ENCODE measurements at places on chromosomes 12 and 14.

GRCh38 chr12:79521576-79521975 lies 169.2 kb downstream of the PAWR start:
- DNase-seq, result no peak

DNA sequence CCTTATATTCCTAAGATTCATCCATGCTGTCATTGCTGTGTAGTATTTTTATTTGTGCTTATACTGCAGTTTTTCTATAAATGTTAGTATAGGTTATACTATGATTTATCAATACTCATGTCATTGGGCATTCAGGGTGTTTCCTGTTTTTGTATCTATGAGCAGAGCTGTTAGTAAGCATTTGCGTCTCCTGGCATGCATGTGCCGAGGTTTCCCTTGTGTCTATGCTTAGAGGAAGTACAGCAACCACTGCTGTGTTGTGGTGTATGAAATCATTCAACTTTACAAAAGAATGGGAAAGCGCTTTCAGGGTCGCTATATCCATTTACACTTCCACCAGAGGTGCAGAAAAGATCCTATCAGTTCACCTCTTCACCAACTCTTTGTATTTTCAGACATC lies 122.7 kb downstream of the RGS6 start:
- DNase-seq, result no peak

- no peak for DNase-seq
Observed at GRCh38 chr12:126247936-126248335, 1182.7 kb downstream of the AACS start.

- no peak for DNase-seq
Observed at GRCh38 chr12:27207615-27208413, 36.3 kb upstream of the STK38L start.

GRCh38 chr14:48937541-48938195 lies 648.5 kb downstream of the RPS29 start:
- no peak for DNase-seq

DNA sequence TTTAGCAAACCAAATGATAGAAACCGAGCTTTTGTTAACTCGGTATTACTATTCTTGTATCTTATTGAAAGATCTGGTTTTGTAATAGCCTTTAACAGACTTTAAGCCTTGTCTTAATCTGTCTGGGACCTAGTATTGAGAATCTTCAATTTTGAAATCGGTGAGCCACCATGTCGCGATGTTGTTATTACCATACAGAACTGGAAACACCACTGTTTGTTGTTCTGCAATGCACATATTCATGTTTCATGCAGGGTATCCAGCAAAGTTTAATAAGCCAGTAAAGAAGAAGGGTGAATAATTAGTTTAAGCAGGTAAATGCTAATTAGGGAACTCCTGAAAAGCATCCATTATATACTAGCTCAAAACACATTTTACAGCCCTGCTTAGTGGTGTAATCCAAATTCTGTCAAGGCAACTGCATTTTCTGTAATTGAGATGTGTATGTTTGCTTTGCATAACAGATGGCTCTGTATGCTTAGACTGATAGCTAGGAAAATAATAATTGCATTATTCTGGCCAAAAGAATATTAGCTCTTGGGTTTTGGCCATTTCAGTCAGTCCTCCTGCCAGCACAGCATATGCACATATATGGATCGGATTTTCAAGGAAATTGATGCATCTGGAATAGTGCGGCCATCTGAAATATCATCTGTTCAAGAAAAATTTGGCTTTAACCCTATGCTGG lies 389.2 kb downstream of the EGLN3 start:
- no peak for DNase-seq

- DNase-seq, result no peak
Observed at GRCh38 chr12:69052613-69053408, 119.8 kb upstream of the CPM start.

- no peak for DNase-seq
Observed at GRCh38 chr14:29085546-29085945, 319.0 kb downstream of the FOXG1 start.

- no peak for DNase-seq
Observed at GRCh38 chr12:76014007-76014406, 17.6 kb downstream of the PHLDA1 start.

DNA sequence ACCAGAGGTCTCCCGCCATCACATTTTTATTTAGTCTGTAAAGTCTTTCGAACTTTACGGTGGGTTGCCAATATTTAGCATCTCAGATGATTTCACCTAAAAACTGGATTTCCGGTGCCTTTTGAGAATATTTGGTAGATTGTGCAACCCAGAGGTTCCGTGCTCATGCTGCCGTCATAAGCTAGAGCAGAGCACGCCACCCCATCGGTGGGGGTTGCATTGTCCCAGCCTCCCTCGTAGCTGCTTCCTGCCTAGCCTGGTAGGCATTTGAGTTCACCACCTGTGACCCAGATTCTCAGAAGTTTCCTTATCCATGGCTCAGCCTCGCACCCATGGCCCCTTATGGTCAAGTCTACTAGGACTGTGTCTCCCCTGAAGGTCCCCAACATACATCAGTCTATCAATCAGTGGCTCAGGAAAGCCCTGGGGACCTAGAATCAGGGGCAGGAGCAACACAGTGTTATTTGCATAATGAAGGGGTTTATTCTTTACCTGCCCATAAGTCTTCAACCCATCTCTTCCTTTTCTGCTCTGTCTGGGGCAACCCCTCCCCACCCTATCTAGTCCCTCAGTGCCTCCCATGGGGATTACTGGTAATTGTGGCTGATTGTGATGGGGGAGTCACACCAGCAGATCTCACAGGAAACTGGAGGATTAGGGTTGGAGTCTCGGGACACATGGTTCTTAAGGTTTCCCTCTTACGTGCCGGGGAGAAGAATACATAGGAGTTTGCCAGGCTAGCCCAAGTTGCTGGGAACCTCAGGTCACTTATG lies 152.3 kb downstream of the PHETA1 start:
- no peak for DNase-seq

- DNase-seq, result no peak
Observed at GRCh38 chr14:49092345-49092744, 493.8 kb downstream of the RPS29 start.

- DNase-seq, result no peak
Observed at GRCh38 chr12:105967038-105967776, 171.5 kb downstream of the NUAK1 start.

GRCh38 chr12:28878629-28879028 lies 270.4 kb upstream of the FAR2 start:
- no peak for DNase-seq

DNA sequence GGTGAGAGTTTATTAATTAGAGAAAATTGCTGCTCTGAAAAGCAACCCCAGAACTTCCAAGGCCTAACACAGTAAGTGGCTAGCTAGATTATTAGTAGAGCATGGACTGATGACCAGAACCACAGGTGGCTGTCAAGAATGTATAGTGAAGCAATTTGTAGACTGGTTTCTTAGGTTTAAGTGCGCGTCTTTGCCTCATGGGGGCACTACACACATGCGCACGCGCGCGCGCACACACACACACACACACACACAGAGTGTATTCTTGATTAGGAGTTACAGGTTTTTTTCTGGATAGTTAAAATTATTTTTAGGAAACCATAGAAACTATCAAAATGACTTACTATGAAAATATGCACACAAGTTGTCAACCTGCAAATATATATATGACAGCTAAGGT lies 66.5 kb downstream of the BHLHE41 start:
- peak; percentile 23 for DNase-seq

GRCh38 chr12:79454338-79454843 lies 236.4 kb downstream of the PAWR start:
- no peak for DNase-seq

- DNase-seq, result peak; percentile 48
Observed at GRCh38 chr12:46300910-46301309, 32.1 kb upstream of the SLC38A1 start.

- no peak for DNase-seq
Observed at GRCh38 chr12:75311369-75311768, 18.8 kb downstream of the CAPS2 start.

DNA sequence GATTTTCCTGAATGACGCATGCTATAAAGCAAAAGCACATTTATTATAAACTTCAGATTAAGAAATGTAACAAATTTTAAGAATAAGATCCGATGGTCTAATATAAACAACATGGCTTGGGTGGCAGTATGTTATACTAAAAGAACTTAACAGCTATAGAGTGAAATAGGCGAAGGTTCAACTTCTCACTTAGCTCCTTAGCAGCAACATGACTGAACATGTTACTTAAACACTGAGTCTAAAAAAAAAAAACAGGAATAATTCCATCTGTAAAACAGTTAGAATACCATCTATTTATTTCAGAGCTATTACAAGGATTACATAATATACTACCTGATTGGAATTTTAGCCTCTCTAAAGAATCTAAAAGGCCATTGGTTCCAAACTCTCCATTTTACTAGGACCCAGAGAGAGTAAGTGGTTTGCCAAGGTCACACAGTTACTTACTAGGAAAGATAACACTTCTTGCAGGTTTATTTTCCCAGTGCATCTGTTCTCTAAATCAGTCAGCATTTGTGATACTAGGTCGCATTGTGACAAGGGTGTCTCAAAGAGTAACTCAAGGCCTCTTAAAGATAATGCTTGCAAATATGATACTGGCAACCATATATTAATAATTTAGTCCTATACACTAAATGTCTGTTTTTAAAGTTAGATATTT lies 14.8 kb downstream of the OSBPL8 start:
- DNase-seq, result no peak

DNA sequence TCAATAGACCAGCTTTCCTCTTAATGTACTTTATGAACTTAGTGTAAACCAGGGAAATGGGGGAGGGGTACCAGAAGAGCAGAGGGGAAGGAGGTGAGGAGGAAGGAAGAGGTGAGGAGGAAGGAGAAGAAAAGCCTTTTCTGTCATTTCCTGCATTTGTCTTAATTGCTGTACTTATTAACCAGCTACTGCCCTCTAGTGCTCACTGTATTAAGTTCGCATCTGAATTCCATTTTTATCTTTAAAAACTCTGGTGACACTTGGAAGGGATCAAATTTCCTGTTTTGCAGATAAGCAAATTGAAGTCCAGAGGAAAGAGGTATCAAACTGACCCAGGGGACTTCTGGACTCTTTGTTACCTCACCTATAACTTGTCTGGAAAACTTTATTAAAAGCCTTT lies 22.2 kb downstream of the MANSC1 start:
- peak; percentile 83 for DNase-seq

- DNase-seq, result peak; percentile 49
Observed at GRCh38 chr14:62179367-62180018, 417.3 kb downstream of the SNAPC1 start.

- DNase-seq, result no peak
Observed at GRCh38 chr12:93682846-93683261, 5.7 kb downstream of the CRADD start.

DNA sequence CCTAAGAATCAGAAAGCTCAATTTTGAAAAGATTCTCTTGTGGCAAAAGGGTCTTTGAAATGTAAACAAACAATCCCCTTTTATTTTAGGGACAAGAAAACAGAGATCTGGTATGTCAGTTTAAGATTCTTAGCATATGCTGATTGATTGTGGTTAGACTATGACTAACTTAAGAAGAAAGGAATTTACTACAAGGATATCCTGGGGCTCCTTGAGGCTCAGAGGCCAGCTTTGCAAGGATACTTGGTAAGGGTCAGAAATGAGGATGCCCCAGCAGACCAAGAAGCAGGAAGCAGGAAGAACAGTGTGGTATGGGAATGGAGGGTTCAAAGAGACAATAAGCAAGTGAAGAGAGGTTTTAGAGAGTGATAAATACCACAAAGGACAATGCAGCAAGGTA lies 474.6 kb downstream of the ETNK1 start:
- DNase-seq, result no peak

DNA sequence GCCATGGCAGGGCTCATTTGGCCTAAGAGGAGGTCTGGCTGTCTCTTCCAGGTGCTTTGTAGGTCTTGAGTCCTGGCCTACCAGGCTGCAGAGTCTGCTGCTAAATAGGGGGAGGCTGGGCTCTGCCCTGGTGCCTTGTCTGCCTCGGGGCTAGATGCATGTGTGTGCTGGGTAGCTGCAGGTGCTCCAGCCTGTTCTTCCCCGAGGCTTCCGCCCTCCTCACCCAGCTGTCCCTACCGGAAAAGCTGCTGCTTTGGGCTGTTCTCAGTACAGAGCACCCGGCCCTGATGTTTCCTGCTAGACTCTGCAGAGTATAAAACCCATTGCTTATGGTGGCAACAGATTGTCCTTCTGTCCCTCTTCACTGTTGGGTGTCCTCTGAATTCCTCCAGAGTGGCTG lies 37.7 kb downstream of the RAB35 start:
- DNase-seq, result no peak

DNA sequence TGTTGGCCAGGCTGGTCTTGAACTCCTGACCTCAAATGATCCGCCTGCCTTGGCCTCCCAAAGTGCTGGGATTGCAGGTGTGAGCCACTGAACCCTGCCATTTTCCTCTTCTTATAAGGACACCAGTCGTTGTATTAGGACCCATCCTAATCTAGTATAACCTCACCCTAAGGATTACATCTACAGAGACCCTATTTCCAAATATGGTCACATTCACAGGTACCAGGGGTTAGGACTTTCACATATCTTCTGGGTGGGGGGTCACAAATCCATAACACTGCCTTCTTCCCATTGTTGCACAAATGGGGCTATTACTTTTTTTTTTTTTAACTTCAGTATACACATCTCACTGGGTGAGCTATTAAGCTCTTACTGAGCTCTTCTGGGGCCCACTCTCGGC lies 38.6 kb downstream of the ARF6 start:
- no peak for DNase-seq

- DNase-seq, result peak; percentile 51
Observed at GRCh38 chr12:14962153-14962539, 745 bp upstream of the ARHGDIB start.

DNA sequence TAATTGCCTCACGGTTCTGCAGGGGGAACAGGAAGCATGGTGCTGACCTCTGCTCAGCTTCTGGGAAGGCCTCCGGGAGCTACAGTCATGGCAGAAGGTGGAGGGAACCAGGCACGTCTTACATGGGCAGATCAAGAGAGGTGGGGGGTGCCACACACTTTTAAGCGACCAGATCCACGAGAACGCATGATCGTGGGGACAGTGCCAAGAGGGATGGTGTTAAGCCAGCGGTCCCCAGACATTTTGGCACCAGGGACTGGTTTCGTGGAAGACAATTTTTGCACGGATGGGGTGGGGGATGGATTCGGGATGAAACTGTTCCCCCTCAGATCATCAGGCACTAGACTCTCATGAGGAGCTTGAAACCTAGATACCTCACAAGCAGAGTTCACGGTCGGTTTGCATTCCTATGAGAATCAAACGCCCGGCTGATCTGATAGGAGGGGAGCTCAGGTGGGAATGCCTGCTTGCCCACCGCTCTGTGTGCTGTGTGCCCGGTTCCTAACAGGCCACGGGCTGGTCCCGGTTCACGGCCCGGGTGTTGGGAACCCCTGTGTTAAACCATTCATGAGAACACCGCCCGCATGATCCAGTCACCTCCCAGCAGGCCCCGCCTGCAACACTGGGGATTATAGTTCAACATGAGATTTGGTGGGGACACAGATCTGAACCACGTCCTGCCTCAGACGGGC lies 96.9 kb downstream of the ADGRD1 start:
- DNase-seq, result no peak
